ENCODE measurements at places on chromosomes 4 and X.

- DNase-seq: no peak
These were observed 36.5 kb downstream of the DCHS2 start for GRCh38 chr4:154455111-154455510.

- no peak for DNase-seq
These were observed 38.5 kb upstream of the STPG2 start for GRCh38 chr4:98181809-98182208.

GRCh38 chrX:17674601-17675000, 62.7 kb upstream of the SCML1 start:
- DNase-seq: no peak

DNA sequence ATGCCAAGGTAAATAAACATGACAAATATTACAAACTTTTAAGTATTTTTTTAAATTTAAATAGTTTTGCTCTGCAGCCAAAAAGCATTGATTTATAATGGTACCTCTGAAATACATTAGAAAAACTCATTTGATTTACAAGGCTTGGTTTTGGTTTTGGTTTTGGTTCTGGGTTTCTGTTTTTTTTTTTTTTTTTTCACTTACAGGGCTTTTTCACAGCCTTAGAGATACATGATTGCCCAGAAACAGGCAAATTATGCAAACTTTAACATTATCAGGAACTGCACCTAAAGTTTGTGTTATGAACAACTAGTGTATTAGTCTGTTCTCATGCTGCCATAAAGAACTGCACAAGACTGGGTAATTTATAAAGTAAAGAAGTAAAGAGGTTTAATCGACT, 196.4 kb upstream of the DDX53 start:
- no peak for DNase-seq

DNA sequence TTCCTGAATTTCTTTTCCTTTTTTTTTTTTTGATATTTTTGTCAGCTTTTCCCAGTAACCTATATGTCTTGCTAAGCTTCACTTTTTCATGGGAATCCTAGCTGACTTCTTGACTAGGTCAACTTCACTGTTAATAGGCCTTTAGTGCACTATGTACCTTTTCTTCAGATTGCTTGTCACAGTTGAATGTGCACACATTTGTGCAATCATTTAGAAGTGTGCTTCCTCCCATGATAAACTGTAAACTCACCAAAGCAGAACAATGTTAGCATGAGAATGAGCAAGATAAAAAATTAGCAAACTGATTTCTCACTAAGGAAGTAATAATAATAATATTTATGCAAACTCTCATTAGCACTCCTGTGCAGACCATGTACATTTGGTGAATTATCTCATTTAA, 173.2 kb downstream of the PABPC4L start:
- no peak for DNase-seq

DNA sequence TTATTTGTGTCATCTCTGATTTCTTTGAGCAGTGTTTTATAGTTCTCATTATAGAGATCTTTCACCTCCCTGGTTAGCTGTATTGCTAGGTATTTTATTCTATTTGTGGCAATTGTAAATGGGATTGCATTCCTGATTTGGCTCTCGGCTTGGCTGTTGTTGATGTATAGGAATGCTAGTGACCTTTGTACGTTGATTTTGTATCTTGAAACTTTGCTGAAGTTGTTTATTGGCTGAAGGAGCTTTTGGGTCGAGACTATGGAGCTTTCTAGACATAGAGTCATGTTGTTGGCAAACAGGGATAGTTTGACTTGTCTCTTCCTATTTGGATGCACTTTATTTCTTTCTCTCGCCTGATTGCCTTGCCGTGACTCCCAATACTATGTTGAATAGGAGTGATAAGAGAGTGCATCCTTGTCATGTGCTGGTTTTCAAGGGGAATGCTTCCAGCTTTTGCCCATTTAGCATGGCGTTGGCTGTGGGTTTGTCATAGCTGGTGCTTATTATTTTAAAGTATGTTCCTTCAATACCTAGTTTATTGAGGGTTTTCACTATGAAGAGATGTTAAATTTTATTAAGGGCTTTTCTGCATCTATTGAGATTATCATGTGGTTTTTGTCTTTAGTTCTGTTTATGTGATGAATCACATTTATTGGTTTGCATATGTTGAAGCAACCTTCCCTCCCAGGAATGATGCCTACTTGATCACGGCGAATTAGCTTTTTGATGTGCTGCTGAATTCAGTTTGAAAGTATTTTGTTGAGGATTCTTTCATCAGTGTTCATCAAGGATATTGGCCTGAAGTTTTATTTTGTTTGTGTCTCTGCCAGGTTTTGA, 72.7 kb upstream of the BOD1L1 start:
- DNase-seq: no peak

- DNase-seq: no peak
These were observed 348.7 kb upstream of the HAND2 start for GRCh38 chr4:173878701-173879100.

GRCh38 chr4:77104388-77104787, 28.6 kb upstream of the CCNI start:
- DNase-seq: no peak

DNA sequence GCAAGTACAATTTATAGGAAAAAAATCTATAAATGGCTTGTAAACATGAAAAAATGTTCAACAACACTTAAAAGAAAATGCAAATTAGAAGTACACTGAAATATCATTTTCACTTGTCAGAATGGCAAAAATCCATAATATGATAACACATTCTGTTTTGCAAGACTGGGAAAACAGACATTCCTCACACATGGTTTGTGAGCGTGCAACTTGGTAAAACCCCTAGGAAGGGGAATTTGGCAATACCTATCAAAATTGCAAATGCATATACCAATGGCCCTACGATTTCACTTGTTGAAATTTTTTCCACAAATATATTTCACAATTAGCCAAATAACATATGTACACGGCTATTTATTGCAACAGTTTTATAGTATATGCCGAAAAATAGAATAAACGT, 31.4 kb downstream of the TBC1D9 start:
- DNase-seq: no peak

GRCh38 chr4:79078339-79078738, 139.1 kb upstream of the PAQR3 start:
- DNase-seq: no peak

DNA sequence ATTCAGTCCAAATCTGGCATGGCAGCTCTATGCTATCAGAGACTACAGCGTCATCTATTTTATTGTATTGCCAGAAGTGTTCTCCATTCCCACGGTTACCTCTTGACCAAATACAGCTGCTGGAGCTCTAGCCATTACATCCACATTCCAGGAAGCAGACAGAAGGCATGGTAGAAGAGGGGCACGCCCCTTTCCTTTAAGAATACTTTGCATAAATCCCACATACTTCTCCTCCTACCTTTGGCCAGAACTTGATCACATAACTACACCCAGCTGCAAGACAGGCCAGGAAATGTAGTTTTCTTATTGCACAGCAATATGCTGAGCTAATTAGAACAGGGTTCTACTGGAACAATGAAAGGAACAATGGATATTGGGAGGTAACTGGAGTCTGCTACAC, 14.9 kb downstream of the SLC9A7 start:
- no peak for DNase-seq

DNA sequence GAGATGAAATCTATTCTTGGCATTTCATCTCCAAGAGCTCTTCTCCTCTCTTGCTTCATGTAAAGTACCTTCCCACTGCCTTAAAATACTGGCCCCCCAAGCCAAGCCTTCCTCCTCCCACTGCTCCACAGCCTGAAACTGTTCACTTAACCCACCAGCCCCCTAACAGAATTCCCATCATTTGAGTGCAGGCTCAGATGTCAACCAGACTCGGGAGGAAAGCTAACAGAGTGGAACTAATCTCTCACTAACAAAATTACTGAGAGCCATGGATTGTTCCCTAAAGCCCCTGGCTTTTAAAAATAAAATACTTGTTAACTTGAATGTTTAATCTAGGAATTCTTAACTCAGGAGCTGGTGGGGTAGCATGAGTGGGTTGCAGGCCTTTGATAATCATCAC, 7.1 kb upstream of the DCUN1D4 start:
- no peak for DNase-seq

- DNase-seq: no peak
These were observed 1077.6 kb downstream of the FAM133A start for GRCh38 chrX:94751611-94752010.

- DNase-seq: no peak
These were observed 82.6 kb downstream of the HADH start for GRCh38 chr4:108072300-108072699.

- no peak for DNase-seq
These were observed 637.8 kb downstream of the RAB28 start for GRCh38 chr4:12846368-12846767.

DNA sequence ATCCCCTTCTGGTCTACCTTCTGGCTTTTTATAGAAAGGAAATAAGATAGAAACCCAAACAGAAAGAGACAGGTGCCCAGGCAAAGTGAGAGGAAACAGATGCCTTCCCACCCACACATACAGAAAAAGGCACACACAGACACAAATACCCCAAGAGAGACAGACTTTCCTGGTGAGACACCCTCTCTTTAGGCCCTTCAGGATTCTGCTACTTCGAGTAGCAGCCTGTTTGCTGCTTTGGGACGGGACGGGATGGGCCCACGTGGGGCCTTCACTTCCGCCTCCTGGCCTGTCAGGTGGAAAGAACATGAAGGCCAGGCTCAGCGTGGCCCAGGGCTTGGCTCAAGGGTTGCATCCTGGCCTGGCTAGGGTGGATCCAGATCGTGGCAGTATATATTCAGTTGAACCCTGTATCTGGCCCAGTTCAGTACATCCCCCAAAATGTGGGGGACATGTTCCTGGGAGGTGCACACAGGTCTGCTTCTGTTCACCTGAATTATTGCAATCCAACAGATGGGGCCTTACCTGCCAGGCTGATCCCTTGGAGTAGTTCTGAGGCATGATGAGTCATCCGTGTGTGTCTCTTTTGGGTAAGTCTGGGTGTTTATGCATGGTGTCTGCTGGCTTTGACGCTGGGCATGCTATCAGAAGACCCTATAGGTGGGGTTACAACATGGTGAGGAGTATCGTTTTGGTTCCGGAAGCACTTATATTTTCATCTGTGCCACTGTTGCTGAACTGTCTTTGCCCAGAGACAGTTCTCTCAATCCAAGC, 2.4 kb downstream of the ZNF275 start:
- peak; percentile 53 for DNase-seq

GRCh38 chr4:154973244-154974035, 192.4 kb downstream of the RBM46 start:
- no peak for DNase-seq

- no peak for DNase-seq
These were observed 12.6 kb downstream of the NOCT start for GRCh38 chr4:139028191-139028661.

DNA sequence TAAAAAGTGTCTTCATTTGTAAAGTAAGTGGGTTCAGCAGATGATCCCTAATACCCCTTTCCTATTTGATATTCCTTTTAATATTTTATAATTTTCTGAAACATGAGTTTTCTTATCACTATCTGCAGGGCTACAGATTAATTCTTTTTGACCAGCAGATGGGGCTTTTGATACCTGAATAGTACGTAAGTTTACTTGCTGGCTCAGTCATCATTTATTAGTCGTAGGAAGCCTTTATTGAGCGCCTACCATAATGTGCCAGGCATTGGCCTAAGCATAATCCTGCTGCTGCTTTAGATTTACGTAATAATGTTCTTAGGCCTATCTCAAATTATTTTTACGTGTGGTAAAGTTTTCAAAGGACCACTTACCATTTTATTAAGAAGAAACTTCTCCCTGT, 33.1 kb downstream of the OSTC start:
- DNase-seq: peak; percentile 11

DNA sequence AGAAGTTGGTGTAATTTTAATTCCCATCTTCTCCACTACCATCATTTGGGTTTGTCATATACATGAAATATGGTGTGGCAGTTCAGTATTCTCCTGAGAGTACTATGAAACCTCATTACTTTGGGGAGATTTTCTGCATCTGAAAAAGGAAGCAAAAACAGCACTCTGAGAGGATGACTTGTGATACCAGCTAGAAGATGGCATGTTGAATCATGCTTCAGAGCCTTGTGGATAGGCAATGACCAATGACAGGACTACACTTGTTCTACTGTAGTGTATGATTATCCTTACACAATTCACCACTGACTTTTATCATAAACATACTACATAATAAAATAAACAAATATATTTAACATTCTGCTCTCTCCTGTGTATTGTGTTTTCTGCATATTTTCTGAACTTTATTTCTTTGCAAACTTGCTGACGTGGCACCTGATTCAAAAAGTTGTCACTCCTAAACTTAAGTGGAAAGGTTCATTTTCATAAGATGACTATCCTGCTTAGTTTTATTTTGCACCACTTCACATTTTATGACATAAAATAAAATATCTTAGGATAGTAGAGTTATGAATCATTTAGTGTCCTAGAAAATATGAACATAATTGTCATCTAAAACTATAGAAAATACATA, 991.3 kb downstream of the FSTL5 start:
- no peak for DNase-seq

- no peak for DNase-seq
These were observed 18.3 kb upstream of the USP27X start for GRCh38 chrX:49860867-49861535.

DNA sequence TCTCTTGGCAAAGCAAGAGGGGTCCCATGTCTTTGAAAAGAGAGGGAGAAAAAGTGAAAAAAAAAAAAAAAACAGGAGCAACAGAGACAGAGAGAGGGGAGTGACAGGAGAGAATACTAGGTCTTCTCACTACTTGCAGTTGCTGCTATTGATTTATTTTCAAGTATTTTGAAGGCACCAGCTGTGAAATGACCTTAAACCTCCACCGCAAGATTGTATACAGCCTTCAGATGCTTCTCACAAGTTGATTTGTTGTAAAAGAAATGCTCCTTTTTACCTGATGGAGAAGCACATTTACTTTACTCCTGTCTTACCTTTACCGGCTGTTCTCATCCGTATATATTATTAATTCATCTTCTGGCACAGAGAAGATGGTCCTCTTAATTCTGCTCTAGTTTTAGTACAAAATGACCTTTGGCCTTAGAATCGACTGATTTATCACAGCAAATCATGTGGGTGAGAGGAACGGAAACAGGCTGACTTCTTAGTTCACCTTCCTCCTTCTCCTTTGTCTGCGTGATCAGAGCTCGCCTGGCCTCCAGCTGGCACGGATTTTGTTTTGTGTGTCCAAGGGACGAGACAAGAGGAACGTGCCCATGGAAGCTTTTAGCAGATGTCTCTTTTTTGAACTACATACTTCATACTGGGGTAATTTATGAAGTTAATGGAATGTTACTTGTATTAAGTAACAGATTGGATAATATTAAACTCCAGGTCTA, 82.4 kb upstream of the PACRGL start:
- DNase-seq: no peak

DNA sequence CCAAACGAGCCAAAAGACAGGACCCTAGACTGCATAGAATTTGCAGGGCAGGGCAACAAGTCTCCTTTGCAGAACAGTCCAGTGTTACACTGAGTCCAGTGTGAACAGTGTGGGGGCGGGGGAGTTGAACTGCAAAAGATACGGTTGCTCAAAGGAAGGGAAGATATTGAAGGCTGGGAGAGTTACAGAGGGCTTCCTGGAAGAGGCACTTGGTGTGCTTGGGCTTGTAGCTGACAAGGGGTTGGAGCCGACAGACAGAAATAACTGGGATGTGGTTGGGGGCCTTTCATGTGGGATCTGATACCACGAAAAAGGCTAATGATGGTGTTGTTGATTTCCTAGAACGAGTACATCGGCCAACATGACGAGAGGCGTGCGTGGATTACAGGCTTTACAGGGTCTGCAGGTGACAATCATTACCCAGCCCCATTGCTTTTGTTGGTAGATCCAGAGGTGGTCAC, 6.1 kb downstream of the XPNPEP2 start:
- no peak for DNase-seq
